ENCODE measurements at places on chromosomes 6 and 20.

- DNase-seq = no peak
Measured at GRCh38 chr6:11241793-11242201, 9.3 kb upstream of the NEDD9 start.

GRCh38 chr20:1881240-1881835 is 13.9 kb upstream of the SIRPA start:
- no peak for DNase-seq

DNA sequence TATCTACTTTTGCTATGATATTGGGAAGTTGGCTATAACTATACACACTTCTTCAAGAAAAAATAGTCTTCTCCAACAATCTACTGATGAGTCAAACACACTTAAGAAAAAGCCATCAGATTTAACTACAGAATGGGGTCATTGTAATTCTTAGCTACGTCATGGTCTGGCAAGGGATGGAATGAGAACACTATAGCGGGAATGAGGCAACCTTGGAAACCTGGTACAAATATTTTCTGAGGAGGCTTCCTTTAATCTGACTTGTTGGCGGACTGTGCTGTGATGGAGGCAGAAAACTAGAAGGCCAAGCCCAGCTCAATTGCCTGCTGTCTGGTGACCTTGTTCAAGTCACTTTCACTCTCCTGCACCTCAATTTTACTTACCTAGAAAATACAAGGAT is 586.8 kb upstream of the JAG1 start:
- DNase-seq = no peak

GRCh38 chr20:10662661-10663458 is 10.9 kb downstream of the JAG1 start:
- DNase-seq = no peak

GRCh38 chr6:35401514-35401913 is 50.6 kb upstream of the FANCE start:
- DNase-seq = no peak

- no peak for DNase-seq
Measured at GRCh38 chr6:167919349-167919748, 78.1 kb upstream of the KIF25 start.

GRCh38 chr6:26571592-26572296 is 25.0 kb upstream of the ABT1 start:
- peak; percentile 61 for DNase-seq

DNA sequence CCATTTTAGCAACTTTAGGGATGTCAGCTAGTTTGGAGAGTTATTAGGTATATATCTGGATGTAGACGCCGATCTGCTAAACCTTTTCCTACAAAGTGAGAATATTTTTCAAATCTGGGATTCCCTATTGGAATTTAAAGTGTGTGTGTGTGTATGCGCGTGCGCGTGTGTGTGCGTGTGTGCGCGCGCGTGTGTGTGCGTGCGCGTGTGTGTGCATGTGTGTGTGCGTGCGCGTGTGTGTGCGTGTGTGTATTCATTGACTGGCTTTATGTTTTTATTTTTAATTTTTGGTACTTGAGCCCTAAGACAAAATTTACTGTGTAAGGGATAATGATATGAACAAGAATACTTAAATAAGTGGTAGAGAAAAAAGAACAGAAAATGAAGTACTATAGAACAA is 8.1 kb downstream of the PRL start:
- DNase-seq = no peak

DNA sequence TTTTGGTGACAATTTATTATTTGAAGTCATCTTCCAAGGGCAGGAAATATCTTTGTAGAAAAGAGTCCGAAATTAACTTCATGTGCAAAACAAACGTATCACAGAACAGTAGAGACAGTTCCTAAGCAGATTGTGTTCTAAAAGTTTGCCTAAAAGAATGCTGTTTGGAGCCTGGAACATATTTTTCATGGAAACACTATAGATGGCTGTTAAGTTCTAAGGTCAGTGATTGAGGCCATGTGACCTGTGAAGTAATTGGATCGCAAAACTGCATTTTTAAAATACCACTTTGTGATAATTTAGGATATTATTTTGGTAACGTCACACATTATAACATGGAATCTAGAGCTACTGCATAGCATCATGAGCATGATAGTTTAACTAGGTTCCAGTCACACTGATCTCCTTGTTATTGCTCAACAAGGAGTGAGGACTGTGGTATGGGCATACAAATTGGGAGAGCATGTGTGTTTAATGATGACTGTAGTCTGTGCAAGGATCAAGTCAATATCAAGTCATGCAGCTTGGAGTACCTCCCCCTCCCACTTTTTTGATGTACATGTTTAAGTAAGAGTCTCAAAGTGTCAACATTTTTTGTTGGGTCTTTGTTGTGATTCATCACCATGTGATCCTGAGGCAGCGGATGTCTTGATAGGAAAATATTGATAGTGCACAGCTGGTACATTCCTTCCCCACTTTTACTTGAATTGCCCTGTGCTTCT is 609.3 kb upstream of the CITED2 start:
- DNase-seq = no peak

- DNase-seq = no peak
Measured at GRCh38 chr20:57193094-57193493, 73.3 kb downstream of the BMP7 start.

DNA sequence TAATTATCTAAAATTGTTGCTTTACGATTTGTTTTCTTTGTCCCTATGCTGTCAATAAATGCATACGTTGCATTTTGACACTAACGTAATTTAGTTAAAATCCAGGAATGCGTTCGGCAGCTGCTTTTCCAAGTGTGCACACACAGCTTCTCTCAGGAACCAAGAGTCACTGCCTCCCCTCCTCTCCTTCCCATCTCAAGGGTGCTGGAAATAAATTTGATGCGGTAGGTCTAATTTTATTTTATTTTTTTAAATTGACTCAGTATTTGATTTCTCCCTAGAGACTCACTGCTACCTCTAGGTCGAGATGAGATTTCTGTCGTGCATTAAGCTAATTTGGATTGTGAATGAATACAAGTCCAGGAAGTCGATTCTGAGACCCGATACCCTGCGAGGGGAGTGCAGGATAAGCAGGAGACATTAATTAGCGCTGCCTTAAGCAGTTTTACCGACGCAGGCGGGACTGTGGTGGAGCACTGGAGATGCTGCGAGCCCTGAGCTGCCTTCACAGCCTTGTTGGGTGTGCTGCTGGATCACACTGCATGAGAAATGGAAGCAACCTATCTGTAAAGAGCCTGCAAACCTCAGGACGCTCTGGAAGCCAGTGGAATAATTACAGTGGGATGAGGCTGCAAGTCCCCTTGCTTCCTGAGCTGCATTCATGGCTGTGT is 381.2 kb downstream of the C6orf118 start:
- no peak for DNase-seq

DNA sequence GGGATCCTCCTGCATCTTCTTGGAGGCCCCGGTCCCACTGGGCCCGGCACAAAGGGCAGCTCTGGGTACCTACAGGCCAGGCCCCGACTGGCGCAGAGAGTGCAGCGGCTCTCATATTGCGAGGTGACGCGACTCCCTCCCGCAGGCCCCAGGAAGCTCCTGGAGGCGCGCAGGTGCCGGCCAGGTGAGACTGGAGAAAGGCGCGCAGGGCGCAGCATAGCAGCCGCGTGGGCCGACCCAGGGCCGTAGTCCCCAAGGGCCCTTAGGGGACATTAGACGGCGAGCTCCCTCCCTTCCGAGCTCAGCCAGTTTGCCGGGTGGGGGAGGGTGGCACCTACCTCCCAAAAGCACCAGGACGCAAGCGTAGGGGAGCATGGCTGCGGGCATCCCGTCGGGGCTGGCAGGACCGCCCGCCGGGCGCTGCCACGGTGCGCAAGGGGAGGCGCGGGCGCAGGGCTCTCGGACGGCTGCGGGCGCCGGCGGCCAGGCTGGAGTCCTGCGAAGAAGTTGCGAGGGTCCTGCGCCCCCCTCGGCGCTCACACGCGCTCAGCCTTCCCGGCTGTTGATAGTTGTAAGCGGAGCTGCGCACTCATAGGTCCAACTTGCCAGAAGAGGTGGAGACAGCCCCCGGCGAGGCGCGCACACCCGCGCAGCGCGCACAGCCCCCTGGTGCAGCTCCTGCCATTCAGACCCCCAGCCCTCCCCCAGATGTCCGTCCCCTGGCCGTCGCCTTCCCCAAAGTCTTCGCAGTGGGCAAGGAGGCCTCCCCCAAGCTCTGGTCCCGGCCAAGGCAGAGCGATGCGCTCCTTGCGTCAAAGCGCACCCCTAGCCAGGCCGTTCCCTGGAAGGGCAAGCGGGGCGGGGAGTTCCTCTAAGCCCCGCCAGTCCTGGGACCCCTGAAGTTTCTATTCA is 622 bp downstream of the APCDD1L start:
- no peak for DNase-seq

Measured in CD4-positive, alpha-beta T cell treated with Interleukin-4 for 4 hours (primary cell).